ENCODE measurements at places on chromosomes 2 and 18.

DNA sequence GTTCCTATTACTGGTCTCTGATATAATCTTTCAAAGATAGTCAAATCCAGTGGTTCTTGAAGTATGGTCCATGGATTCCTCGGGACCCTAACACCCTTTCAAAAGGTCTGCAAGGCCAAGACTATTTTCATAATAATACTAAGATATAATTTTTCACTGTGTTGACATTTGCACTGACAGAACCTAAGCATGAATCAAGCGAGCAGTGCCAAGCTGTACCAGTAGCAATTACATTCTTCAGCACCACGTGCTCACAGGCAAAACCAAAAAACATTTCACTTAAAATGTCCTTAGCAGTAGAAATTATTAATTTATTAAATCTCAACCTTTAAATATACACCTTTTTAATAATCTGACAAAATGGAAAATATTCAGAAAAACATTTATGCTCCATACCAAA is 59.1 kb downstream of the EIF2AK3 start:
- ATAC-seq = no peak

- no peak for ATAC-seq
Measured at GRCh38 chr2:63344575-63345284, 243.5 kb downstream of the WDPCP start.

GRCh38 chr2:30072250-30072842 is 74.5 kb upstream of the YPEL5 start:
- peak; percentile 90 for ATAC-seq

GRCh38 chr2:191302459-191303139 is 57.4 kb downstream of the MYO1B start:
- no peak for ATAC-seq

GRCh38 chr2:163420604-163421003 is 315.2 kb downstream of the FIGN start:
- no peak for ATAC-seq

GRCh38 chr2:109721135-109721534 is 73.0 kb upstream of the RGPD5 start:
- ATAC-seq = peak; percentile 91

DNA sequence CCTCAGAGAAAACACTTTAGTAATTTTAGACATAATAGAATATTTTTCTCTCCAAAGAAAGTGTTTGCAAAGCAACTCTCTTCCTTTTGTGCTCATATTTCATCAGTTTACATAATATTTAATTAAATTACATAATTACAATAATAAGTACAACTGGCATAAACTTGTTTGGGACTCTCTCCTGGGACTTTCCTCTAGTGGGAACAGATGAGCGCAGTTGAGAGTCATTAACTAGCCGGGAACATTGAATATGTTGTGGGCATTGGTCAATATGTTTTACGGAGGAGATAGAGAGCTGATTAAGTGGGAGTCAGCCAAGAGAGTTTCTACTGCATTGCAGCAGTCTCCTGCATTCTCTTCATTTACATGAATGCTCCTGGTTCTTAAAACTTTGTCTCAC is 607.7 kb downstream of the ARHGAP15 start:
- ATAC-seq = no peak

- ATAC-seq = no peak
Measured at GRCh38 chr2:136225950-136226835, 108.2 kb upstream of the CXCR4 start.

GRCh38 chr2:230925443-230925878 is 419 bp upstream of the GPR55 start:
- ATAC-seq = no peak

DNA sequence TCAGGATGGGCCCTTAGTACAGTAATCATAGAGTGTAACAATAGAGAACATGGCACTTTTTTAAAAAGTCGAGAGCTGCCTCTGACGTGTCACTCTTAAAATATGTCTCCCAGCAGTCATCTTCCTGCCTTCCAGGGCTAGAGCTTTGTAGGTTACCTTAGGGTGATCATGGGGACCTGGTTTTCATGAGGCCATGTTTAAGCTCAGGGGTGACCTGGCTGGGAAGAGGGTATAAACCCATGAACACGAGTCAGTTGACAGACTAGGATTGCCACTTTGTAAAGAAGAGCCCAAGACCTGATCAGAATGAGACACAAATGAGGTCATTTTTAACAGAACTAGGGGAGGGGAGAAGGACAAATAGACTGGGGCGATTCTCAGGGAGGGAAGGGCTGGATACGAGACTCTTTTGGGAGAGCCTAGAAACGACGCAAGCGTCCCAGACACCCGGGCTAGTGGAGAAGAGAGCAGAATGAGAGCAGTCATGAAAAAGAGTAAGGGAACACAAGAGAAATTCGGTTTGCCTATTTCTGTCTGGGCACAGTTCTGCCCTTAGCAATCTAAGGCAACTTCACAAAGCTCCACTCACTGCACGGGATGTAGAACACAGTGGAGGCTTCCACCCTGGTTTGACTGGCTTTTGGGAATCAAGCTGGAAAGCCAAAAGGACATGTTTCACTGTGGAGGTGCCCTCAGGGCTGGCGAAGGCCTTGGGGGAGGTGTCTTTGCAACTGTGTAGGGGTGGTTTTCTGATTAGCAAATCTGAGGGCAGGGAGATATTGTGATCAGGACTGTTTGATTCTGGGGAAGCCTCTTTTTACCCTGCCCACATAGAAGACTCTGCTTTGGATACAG is 1.8 kb upstream of the RAB31 start:
- ATAC-seq = no peak

GRCh38 chr2:208129744-208130711 is at the start of gene CRYGC:
Gene CRYGC, minus strand, starts transcription at chr2:208129828. Its CDS starts 36 bp downstream, at chr2:208129792.
- ATAC-seq = no peak

- ATAC-seq = no peak
Measured at GRCh38 chr2:28287256-28287915, 105.3 kb upstream of the FOSL2 start.

DNA sequence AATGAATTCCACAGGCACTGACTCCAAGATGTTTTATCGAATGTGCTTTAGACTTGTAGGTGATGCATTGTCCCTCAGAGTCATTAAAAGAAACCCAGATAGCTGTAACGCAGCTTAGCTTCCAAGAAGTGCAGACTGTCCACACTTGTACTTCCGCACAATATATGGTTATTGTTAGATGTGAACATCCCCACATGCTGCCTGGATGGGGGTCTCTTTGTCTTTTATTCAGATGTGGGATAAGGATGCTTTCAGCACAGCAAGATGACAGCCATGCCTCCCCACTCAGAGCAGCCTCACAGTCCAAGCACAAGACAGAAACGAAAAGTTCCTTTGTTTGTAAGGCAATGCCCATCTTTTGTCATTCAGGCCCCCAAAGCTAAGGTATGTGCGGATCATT is 416.6 kb downstream of the HRH4 start:
- ATAC-seq = no peak

- no peak for ATAC-seq
Measured at GRCh38 chr2:135471106-135471505, 59.9 kb downstream of the ZRANB3 start.

DNA sequence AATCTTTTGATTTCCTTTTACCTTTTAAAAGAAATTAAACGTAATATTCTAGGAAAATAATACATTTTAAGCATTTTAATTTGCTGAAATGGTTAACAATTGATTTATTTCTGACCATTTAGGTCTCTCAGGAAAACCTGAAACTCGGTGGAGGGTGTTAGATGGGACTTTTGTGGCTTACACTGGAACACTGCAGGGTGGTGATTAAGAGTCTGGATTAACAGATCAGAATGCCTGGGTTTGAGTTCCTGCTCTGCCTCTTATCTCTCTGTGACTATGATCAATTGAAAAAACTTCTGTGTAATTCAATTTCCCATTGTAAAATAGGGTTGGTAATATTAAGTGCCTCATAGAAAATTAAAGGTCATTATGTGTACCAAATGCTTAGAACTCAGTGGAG is 168.7 kb downstream of the UBE2E3 start:
- ATAC-seq = no peak

DNA sequence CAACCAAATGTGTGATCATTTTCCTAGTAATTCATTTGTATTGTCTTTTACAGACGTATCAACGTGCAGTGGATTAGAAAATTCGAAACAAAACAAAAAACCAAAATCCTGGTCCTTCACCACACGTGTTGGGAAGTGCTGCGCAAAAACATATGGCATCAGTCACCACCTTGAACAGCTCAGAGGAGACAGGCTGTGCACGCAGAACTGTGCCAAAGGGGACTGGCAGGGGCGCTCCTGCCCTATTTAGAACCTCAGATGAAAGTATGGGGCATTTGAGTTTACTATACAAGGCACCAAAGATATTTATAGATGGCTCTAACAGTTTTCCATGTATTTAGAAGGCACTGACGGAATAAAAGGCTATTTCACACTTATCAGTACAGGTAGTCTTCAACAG is 42.3 kb downstream of the NOL10 start:
- ATAC-seq = no peak

DNA sequence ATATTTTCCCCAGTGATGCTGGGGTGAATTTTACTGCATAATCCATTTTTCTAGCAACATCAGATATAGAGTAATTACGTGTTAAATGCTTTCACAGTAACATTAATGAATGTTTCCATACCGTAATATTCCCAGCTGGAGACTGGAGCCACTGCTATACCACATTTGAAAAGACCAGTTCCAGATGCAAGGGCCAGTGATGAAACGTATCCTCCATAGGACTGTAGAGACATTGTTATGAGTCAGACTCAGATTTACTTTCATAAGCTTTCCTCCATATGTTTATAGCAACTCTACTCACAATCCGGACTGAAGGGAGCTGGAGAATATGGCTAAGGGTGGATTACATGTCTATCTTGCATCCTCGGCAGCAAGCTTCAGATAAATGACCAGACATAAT is 22.7 kb upstream of the GCG start:
- no peak for ATAC-seq

- ATAC-seq = no peak
Measured at GRCh38 chr2:29013057-29013780, 32.1 kb downstream of the TOGARAM2 start.

GRCh38 chr18:44715245-44715644 is 34.6 kb downstream of the SETBP1 start:
- ATAC-seq = peak; percentile 18

DNA sequence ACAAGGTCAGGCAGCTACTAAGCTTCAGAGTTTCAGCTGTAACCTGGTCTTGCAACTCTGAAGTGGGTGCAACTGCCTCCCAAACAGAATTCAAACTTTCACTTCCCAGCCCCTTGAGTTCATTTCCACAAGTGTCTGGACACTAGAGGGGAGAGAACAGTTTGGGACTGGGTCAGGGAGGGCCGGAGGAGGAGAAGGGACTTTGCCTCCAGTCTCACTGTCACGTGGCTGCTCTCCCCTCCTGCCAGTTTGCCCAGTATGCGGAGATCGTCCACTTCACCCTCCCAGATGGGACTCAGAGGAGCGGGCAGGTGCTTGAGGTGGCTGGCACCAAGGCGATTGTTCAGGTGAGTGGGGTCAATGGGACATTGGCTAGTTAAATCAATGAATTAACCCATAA is 20.6 kb upstream of the ANKRD53 start:
- no peak for ATAC-seq

GRCh38 chr18:50956116-50956515 is 11.7 kb upstream of the ELAC1 start:
- ATAC-seq = peak; percentile 41

DNA sequence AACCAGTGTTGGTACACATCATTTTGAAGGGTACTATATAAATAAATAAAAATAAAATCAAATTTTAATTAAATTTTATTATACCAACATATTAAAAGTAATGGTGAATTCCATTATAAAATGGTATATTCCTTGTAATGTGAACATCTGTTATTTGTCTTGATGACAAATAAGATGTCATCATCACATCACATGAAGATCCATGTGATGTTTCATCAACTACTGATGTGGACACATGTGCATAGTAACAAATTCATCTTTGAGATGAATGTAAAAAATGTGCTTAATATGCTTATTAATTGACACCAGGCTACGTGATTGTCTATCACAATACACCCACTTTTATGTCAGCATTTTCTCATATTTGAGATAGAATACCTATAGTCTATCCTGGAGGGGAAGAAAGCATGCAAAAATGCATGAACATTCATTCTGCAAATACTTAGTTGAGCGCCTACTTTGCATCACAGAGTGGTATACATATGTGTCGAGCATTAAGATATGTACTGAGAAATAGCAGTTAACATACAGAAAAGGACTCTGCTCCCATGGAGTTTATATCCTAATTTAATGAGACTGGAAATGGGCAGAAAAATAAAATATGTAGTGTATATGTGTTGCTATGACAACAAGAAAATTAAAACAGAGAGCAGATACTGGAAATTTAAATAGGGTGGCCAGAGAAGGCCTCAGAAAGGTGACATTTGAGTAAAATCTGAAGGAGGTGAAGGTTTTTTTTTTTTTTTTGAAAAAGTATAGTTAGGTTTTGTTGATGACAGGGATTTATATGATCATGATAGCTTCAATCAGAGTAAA is 281.1 kb downstream of the ARHGAP15 start:
- no peak for ATAC-seq

- no peak for ATAC-seq
Measured at GRCh38 chr18:38957736-38958135, 1392.1 kb upstream of the CELF4 start.

- ATAC-seq = no peak
Measured at GRCh38 chr2:239095460-239096081, 247.7 kb downstream of the TWIST2 start.
